GM23248 (cell line): ENCODE measurements at places on chromosomes 16 and 17.

DNA sequence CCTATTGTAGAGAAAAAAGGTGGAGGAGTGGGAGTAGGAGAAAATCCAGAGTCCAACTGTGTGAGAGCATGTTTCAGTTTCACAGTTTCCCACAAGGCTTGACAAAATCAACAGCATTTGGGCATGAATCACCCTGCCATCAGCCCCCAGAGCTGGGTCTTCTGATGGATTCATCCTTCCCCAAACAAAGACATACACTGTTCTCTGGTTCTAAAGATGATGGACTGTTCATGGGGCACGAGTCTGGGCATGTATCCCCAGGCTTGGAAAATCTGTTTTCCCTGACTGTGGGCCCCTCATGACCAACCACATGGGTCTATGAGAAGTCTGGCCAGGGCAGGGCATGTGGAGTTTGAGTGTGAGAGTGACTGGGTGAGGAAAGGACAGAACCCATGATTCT is 210.4 kb upstream of the IRX5 start:
- no peak for DNase-seq

- peak; percentile 61 for DNase-seq
These were observed 1.6 kb downstream of the ACTG1 start for GRCh38 chr17:81510785-81511553.

GRCh38 chr16:51876934-51877333 is 670.0 kb downstream of the TOX3 start:
- DNase-seq, result no peak

GRCh38 chr17:11598274-11599221 is at the start of gene DNAH9:
Gene DNAH9 (plus strand): TSS chr17:11598470. CDS start chr17:11598499, 29 bp downstream.
- peak; percentile 64 for DNase-seq

DNA sequence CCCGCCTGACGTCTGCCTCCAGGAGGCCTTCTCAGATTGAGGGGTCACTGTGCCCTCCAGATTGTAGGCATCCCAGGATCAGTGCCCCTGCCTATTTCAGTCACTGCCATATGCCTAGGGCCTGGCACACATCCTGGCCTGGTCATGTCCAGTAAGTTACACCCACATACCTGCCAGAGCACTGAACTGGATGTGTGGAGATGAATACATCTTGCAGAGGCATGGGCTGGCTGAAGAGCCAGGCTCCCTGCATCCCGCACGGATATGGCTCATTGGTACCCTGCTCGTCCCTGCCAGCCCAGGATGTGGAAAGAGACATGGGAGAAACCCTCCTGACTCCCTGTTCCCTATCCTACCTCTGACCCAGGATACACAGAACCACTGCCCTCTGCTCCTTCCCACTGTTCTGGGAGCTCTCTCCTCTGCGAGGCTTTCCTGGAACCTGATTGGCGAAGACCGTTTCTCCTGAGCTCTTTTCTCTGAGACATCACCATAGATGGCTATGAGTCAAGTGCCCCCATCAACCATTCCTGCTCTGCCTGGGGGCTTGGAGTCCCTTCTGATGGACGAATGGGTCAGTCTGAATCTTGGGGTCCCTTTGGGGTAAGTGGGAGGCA is 40.0 kb upstream of the TAC4 start:
- no peak for DNase-seq

GRCh38 chr17:7403727-7403976 is 245 bp downstream of the TMEM256 start:
- no peak for DNase-seq

- no peak for DNase-seq
These were observed 831.0 kb upstream of the EEF2KMT start for GRCh38 chr16:5928476-5929065.

DNA sequence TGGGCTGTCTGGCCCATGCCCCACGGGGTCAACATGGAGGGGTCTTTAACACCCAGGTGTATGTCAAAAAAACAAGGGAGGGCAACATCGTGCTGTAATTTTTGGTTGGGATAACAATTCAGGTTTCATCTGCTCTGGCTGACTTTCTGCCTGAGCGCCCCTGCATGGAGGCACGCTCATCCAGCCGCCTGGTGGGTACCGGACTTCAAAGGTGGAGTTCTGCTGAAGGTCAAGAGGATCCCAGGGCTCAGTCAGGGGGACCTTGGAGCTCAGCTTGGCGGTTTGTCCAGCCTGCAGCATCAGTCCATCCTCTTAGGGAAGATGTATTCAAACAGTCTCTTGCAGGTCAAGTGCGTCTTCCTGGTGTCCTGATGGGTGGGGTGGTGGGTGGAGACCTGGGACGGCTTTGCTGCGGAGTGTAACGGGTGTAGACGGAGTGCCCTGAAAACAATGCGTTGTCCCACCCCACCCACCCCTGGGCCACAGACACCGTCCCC is 5.4 kb upstream of the SGF29 start:
- no peak for DNase-seq

DNA sequence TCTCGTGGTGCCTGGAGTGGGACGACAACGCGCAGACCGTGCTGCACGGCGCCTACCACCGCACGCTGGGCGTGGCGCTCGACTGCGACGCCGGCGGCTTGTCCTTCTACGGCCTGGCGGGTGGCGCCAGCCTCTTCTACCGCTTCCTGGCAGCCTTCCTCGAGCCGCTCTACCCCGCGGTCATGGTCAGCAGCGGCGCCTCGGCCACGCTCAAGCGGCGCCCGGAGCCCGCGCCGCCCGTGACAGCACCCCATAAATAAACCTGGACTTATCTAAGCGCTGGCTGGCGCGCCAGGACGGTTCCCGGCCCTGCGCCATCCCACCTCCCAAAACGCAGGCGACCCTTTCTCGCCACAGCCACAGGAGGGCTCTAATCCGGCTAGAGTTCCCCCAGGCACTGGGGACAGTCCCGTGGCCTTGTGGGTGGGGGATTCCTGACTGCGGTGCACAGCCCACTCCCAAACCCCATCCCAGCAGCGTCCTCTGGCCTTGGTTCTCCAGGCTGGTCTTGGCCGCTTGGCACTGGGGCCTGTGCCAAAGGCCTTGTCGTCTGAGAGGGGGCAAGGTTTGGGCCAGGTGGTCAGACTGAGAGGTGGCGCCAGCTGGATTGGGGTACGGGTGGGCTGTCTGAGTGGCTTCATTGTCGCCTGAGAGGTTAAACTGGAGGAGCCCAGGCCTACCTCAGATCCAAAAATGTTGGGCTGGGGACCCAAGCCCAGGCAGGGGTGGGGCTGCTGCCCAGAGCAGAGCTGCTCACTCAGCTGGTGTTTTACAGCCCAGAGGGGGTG is 10.1 kb upstream of the SLC16A5 start:
- peak; percentile 47 for DNase-seq

DNA sequence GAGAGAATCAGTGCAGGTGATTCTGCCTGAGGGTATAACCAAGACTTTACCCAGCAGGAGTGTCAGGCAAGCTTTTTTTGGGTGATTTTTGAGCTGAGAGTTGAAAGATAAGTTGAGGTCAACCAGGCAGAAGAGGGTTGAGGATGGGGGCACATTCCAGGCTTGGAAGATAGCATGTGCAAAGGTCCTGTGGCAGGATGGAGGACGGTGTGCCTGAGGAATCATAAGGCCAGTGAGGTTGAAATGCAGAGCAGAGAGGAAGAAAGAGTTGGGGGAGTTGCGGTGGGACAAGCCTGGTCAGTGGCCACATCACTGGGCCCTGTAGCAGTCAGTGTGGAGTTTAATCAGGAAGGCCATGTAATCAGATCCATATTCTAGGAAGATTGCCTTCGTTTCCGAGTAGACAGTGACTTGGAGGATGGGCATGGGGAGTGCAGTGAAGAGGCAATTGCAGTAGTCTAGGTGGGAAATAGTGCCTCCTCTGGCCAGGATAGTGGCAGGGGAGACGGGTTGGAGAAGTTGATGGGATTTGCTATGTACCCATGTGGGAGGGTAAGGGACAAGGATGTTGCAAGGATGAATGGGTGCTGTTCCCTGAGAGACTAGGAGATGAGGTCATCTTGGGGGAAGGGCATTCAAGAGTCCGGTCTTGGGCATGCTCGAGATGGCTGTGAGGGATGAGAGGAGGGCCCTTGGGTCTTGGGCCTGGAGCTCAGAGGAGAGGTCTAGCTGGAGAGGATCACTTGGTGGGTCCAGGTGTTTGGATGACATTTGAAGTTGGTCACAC is 3.9 kb downstream of the PLEKHG4 start:
- DNase-seq, result peak; percentile 37

DNA sequence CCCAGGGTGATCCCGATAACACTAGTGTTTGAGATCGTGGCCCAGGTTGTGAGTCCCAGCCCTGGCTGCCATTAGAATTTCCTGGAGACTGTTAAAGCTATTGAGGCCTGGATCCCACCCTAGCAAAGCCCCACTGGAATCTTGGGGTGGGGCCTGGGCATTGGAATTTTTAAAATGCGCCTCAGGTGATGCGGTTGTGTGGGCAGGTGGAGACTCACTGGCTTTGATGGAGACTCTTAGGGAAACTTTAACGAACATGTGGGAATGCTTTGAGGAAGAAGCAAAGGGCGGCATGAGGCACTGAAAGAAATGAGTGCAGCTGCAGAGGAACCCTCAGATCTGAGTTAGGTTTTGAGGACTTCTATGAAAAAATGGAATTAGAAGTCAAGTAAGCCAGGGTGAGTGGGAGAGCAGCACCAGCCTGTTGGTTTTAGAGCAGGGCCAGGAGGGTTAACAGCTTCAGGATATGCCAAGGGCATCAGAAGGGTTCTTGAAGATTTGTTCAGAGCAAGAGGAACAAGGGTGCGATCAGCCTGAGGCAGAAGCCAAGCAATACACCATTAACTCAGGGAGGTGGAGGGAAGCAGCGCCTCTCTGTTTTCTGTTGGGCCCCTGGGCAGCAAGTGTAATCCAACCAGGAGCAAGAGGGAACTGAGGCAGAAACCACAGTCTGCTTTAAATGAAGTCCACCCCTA is 42.5 kb downstream of the KSR1 start:
- no peak for DNase-seq

DNA sequence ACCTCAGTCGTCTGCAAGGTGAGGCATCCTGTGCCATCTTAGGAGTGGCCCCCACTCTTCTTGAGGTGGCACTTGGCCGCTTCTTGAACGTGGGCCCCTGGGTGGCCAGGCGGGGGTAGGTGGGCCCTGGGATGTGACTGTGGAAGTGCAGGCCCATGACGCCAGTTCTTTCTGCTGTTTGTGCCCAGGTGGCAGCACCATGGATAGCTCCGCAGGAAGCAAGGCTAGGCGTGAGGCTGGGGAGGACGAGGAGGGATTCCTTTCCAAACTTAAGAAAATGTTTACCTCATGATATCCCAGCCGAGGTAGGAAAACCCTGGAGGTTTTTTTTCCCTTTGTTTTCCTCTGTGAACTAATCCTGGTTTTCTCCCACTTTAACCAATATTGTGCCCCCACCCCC is 19.8 kb downstream of the NMRAL1 start:
- DNase-seq, result no peak

GRCh38 chr17:18356624-18357023 is 6.7 kb downstream of the SHMT1 start:
- DNase-seq, result peak; percentile 22

- DNase-seq, result no peak
These were observed 22.9 kb downstream of the MYO18A start for GRCh38 chr17:29157310-29157709.

- DNase-seq, result no peak
These were observed 205.6 kb downstream of the XYLT1 start for GRCh38 chr16:17265154-17265553.

GRCh38 chr17:74951065-74951464 is 15.4 kb downstream of the OTOP3 start:
- DNase-seq, result no peak

DNA sequence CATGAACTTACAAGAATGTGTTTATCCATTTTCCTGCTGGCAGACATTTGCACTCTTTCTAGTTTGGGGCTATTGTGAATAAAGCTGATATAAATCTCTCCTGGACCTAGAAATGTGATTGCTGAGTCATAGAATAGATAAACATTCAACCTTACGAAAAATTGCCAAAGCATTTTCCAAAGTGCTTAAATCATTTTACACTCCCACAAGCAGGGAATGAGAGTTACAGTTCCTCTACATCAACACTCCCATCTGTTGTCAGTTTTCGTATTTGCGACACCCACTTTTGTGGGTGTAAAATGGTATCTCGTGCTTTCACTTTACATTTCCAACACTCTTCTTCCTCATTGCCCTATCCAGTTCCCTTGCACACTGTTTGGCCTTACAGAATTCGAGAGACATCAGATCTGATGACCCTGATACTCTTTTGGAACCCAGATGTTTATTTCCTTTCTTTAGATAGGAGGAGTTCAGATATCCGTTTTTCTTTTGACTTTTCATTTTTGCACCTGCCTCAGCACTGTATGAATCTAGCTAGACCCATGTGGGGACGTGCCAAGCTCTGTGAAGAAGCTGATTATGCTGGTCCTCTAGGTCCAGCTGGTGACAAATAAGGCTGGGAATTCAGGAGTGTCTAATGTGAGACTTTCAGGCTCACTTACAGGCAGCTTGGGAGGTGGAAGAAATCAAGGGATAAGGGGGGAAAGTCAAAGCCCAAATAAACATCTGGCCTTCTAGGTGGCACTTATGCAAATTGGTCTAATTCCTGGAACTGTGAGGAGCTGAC is 14.0 kb downstream of the SOX9 start:
- DNase-seq, result peak; percentile 45

GRCh38 chr17:17506893-17507464 is 10.8 kb upstream of the RASD1 start:
- no peak for DNase-seq

DNA sequence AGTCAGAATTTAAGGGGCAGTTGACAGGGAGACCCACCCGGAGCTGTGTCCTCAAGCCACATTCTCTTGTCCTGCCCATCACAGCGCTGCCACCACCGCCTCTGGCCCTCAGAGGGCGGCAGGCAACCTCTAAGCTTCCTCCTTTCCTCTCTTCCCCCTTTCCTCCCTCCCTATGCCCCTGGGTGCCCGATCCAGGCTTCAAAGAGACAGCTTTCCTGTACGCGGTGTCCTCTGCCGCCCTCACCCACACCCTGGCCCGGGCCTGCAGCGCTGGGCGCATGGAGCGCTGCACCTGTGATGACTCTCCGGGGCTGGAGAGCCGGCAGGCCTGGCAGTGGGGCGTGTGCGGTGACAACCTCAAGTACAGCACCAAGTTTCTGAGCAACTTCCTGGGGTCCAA is 23.5 kb downstream of the WNT9B start:
- no peak for DNase-seq

- peak; percentile 27 for DNase-seq
These were observed 725 bp downstream of the KRTAP16-1 start for GRCh38 chr17:41308251-41308917.

DNA sequence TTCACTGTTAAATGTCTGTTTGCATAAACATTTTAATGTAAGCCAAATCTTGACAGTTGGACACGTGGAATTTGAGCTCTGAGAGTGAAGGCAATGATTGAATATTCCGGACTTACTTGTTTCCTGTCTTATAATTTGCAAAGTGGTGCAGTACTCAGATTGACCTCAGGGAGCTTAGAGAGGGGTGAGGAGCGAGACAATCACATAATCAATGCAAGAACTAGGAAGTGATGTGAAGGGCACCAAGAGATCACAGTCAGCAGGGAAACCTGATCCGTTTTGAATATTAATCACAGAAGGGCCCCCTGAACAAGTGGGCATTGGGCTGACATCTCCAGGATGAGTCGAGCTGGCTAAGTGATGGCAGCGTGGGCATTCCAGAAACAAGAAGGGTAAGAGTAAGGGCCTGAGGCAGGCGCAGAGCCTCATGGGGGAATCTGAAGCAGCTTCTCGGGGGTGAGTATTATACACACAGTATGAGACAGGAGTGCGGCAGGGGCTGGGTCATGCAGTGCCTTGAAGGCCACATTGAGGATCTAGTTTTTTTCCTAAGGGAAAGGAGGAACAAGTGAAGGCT is 26.1 kb downstream of the TEX2 start:
- no peak for DNase-seq

- DNase-seq, result peak; percentile 81
These were observed 100.8 kb downstream of the ABCC12 start for GRCh38 chr16:48054881-48055601.

- no peak for DNase-seq
These were observed 957 bp downstream of the MYL4 start for GRCh38 chr17:47210105-47210504.
